ENCODE measurements at places on chromosomes 2 and 18.

DNA sequence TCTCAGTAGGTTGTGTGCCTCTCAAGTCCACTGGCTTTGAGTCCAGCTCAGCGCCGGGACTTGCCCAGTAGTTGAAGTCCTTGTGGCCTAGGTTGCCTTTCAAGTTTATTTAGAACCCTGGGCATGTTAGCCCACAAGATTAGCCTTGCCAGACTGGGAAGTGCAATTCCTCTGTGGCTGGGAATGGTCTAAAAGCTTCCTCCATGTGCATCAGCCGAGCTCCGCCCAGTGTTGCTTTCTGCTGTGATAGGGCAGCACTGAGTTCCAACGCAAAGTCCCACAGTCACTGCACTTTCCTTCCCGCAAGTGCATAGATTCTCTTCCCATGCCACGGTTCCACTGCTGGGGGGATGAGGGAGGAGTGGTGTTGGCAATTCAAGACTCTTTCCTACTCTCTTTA, 308.9 kb upstream of the THUMPD2 start:
- no peak for DNase-seq

DNA sequence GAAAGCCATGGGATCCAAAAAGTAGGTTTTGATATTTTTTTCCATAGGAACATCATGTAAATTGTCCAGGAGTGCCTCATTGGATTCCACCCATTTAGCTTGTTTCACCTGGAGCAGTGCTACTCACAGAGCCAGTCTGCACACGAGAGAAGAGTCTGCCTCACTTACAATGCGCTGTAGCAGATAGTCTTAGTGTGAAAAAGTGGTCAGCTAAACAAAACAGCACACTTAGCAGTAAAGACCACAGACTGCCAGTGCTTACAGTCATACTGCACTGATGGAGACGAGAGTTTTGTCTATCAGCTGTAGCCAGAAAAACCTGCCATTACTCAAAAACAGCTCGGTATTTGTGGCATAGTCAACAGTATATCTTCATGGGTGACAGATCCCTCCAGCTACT, 113.5 kb upstream of the LDLRAD4 start:
- DNase-seq: no peak

- DNase-seq: no peak
Observed at GRCh38 chr2:130303169-130303568, 39.5 kb upstream of the IMP4 start.

DNA sequence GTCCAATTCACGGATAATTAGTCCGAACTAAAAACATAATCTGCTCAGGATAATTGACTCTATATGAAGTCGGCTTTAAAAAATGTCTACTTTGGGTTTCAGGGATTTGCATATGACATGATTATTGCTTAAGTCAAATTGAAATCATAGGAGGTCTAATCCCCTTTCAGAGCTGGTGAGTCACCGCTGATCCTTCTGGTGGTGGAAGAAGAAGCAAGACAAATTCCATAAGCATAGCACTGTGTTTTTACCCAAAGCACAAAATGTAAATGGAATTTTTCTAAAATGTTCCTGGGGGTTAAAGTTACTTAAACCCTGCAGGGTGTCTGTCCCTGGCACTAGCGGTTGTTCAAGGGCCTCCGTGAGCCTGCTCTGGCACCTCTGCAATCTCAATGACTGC, 460.2 kb downstream of the LRATD1 start:
- DNase-seq: no peak

DNA sequence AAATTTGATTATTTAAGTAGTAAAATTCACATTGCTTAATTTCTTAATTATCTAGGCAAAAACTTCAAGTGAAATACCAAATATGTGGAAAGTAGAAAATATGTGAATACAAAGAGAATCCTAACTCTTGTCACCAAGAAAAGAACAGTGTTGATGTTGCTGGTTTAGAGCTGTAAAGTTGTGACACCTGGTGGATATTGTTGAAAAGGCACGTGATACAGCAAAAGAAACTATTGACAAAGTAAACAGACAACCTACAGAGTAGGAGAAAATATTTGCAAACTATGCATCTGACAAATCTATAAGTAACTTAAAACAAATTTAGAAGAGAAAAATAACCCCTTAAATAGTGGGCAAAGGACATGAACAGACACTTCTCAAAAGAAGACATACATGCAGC, 25.6 kb upstream of the ZC3H15 start:
- no peak for DNase-seq

- no peak for DNase-seq
Observed at GRCh38 chr18:40120356-40120755, 1834.7 kb upstream of the PIK3C3 start.

DNA sequence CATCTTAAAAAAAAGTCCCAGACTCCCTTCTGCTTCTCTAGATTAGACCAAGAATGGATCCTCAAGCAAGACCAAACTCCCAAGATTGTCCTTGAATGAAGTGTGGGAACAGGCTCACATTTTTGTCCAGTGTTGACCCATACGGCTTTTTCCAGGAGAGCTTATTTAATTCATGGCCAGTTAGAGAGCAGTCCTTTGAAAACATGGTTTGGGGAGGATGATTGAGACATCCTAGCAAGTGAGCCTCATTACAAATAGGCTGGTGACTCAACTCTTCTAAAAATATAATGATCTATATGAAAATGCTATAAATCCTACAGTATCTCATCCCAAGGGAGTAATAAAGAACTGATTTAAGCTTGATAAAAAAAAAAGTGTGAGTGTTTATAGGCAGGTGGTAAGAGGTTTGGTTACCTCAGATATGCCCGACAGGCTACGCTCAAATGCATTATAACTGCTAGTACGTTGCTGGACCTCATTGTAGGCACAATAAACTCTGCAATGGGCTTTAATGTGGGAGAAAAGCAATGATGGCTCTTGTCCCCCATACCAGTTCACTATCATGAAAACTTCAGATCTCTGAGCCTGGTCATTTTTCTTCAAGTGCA, 17.0 kb downstream of the ANKRD29 start:
- DNase-seq: no peak

DNA sequence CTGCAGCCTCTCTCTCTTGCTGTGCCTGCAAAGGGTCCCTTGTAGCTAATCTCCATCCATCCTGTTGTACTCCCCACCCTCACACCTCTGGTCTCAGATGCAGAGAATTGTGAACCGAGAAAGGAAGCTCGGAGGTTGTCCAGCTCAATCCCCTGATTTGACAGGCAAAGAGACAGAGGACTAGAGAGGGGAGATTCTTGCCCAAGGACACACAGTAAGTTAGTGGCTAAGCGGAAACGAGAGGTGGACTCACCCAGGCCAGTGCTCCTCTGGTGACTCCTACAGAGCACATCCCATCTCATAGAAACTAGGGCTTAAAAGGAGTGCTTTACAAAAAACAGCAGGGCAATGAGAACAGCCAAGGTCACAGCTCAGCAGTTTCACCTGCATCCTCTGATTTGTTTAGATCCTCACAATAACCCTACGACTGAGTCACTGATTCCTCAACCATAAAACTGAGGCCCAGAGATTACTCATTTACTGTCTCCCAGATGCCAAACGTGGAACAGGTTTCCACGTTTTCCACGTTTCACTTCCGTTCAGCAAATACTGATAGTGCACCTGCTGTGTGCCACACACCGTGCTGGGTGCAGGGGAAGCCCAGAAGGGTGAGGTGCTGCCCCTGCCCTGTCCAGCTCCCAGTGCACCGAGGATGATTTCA, 22.1 kb downstream of the EHD3 start:
- no peak for DNase-seq

DNA sequence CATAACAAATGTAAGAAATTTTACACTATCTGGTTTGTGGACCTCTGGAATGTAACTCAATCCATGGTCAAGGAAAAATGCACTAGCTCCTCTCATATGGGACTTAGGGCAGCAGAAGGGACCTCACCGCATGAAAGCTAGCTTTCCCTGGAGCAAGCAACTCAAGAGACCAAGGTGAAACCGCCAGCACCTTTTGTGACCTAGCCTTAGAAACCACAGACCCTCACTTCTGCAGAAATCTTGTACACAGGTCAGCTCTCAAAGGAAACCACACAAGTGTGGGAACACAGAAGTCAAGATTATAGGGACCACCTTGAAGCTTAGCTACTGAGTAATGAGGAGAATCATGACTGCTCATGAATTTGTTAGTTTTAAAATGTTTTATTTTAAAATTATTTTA, 222.5 kb downstream of the DLGAP1 start:
- DNase-seq: no peak

DNA sequence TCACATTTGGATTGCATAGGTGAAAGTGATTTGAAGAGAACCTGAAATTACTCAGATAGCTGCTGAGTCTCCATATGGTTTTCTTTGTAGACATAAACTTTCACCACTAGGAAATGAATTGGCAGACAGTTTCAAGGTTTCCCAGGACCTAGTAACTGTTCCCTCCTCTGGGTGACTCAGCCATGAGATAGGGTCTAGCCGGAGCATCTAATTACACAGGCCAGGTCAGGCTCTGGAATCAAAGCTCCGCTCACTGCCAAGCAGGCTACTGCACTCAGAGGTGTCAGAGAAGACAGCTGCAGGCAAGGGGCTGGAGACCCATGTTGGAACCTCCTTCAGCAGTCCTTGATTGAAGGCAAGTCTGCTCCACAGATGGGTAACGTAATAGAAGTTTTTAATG, 429.2 kb downstream of the TNS1 start:
- no peak for DNase-seq

DNA sequence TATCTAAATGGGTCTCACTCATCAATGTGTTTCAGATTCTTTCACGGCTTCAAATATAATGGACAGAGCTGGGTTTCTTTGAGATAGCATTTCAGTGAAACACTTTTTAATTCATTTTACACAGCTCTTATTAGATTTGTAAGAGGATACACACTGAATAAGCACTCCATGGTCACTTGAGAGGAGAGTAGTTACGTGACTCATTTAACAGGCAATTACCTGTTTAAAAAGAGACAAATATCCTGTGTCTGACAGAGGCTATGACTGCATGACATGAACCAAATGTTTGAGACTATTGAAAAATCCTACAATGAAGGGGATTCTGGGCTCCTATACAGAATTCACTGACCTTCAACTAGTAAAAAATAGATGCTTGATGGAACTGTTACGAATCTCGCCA, 786.9 kb downstream of the EPHA4 start:
- DNase-seq: no peak

DNA sequence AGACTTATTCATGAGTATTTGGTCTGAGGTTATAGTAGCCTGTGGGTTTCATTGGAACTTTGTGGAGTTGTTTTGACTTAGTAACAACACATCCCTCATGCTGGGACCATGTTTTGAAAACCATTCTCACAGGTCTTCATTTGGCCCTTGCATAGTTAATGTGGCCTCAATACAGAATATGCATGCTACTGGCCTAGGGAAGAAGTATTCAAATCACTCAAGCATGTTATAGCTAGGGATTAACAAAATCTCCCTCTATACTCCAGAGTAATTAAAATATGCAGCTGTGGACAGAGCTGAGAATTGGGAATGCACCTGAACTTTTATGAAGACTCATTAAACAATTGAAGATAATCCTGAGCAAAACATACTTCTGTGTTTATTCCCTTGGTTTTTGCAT, 325.5 kb upstream of the CHAC2 start:
- DNase-seq: no peak

DNA sequence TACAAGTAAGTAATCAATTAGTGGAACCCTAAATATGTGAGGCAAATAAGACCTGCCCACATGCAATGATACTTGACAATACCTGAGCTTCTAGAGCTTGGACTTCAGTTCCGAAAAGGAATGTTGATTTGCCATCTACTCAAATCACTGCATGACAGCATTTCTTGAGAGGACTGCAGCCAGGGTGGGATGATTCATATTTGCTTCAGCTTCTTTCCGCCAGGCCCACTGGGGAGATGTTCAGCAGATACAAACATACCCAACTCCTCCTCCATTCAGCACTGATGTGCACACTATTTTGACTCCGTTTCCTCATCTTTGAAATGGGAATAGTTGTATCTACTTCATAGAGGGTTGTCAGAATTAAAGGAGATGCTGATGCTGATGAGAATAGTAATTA, 28.8 kb upstream of the TMEM177 start:
- DNase-seq: no peak

GRCh38 chr2:215695861-215696260, 260.0 kb upstream of the FN1 start:
- DNase-seq: no peak

- no peak for DNase-seq
Observed at GRCh38 chr2:217830061-217830460, 172.7 kb downstream of the TNS1 start.

DNA sequence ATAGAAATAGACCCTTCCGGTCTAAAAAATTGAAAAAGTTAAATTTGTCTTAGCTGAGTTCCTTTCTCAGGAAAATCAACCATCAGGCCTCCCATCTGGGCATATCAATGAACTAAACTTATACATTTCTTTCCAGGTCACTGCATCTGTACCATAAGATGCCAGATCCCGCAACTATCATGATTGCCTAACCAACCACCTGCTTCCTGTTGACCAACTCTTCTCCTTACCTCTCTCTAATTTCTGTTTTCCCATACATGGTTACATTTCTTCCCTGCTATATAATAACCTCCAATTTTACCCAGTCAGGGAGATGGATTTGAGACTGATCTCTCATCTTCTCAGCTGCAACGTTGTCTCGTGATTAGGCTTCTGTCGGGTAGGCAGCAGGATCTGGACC, 228.7 kb downstream of the FSIP2 start:
- no peak for DNase-seq

DNA sequence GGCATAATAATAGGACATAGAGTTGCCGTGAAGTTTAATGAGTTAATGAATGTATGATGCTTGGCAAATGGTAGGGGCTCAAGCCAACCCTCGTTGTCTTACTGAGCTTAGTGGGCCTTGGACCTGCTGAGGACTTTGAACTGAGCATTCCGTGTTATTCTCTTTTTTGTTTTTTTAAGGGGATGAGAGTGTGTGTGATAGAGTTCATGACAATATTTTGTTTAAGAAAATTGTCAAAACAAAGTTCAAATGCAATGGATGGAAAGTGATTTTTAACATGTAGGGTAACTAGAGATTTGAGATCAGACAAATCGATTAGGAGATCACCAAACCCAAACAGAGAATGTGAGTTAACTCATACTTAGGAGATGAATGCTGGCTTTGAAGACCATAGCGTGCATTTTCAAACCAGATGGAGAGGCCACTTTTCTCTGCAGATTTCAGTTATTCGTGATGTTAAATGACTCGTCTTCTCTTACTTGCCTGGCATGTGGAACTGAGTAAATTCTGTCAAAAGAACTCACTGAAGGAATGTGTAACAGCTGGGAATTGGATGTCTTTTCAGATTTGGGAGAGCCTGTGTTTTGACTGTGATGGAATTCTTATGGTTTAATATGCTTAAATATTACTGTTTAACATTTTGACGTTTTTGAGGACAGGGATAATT, 88.7 kb downstream of the NEDD4L start:
- DNase-seq: no peak
